Activated T-cell treated with anti-CD3 and anti-CD28 coated beads for 1 hour (primary cell): ENCODE measurements at places on chromosomes 16 and 17.

GRCh38 chr17:56141046-56141839 is 12.0 kb upstream of the ANKFN1 start:
- DNase-seq: no peak

GRCh38 chr17:56863974-56864373 is 30.0 kb downstream of the DGKE start:
- no peak for DNase-seq

- DNase-seq: no peak
Measured at GRCh38 chr16:56583351-56584168, 5.8 kb upstream of the MT3 start.

DNA sequence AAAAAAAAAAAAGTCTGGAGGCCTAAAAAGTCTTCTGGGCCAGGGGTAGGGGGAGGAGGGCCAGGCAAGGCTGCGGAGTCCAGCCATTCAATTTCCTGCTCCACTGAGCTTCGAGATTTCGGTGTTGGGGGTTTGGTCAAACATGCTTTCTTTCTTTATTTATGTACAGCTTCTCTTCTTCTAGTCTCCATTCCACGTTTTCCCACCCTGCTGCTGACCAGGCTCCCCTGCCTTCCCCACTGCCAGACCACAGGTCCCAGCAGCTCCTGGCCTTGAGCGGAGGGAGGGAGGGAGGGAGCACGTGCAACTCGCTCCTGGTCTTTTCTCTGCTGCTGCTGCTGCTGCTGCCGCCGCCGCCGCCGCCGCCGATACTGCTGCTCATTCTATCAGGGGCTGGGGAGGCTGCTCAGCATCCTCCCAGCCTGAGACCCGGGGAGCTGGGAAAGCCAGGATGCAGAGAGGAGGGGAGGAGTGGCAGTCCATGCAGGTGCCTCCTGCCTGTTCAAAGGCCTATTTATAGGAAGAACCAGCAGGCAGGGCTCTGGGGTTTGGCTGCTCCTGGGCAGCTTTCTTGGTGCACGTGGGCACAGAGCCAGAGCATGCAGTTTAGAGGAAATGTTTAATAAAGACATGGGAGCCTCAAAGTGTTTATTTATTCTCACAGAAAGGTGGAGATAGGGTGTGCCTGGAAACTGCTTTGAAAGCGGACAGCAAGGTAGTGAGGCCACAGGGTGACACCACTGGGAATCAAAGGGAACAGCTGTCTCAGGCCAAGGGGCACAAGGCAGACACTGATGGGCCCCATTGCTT is 23.4 kb upstream of the ZFHX3 start:
- DNase-seq: no peak

DNA sequence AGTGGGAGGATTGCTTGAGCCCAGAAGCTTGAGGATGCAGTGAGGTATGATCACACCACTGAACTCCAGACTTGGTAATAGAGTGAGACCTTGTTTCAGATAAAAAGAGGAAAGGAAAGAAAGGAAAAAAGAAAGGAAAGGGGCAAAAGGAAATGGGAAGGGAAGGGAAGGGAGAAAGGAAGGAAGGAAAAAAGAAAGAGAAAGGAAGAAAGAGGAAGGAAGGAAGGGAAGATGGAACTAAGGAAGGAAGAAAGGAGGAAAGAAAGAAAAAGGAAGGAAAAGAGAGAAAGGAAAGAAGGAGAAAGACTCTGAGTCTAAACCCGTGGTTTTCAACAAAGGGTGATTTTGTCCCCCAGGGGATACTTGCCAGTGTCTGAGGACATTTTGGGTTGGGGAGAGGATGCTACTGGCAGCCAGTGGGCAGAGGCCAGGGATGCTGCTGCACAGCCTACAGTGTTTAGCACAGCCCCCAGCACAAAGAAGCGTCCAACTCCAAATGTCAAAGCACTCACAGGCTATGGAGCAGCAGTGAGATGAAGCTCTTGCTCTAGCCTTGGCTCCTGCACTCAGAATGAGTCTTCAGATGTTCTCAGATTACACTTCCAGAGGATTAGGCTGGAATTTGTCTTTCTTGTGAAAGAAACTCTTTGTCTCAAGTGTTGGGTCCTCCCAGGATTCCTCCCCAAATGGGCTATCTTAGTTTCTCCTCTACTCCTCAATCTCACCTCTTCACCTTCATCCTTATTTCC is 64.2 kb downstream of the BMERB1 start:
- DNase-seq: no peak
